ENCODE measurements at places on chromosomes 11 and 22.

DNA sequence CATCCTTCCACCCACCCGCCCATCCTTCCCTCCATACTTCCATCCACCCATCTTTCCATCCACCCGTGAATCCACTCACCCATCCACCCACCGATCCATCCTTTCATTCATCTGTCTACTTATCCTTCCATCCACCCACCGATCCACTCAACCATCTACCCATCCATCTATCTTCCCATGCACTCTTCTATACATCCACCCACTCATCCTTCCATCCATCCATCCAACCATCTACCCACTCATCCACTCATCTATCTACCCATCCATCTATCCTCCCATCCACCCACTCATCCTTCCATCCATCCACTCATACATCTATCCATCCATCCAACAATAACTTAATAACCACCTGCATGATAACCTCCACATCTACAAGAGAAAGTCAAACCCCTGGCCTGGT is 47.3 kb downstream of the WNT7B start:
- DNase-seq = no peak

DNA sequence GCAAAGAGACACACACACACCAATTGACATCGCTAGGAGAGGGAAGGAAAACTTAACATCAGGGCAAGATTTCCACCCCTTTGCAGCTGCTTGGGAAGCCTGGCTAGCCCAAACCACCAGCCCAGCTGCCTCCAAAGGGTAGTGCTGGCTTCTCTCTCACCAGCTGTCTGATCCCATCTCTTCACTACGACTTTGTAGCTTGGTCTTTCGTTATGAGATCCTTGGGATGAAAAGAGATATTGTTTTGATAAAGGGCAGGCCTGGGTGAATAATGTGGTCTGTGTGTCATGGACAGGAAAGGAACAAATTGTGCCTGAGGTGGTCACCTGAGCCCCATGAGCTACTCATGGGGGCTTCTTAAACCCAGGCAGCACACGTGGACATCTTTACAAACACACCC is 101.9 kb downstream of the ARL14EP start:
- no peak for DNase-seq

DNA sequence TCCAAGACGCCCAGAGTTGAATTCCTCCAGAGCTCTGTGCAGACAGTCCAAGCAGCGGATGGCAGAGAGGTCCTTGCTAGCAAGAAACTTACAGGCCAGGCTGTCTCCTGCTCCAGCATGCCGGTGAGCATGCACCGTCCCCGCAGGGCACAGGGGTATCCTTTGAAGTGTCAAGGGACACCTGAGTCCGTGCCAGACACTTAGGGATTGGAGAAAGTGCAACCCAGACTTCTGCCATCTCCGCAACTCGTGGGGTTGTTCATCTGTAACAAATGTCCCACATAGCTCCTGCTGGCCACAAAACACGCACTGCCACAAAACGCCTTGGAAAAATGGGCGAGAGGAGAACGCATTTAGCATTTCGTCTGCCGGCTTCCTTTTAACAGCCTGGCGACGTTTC is 13.3 kb downstream of the TSPO start:
- DNase-seq = no peak

DNA sequence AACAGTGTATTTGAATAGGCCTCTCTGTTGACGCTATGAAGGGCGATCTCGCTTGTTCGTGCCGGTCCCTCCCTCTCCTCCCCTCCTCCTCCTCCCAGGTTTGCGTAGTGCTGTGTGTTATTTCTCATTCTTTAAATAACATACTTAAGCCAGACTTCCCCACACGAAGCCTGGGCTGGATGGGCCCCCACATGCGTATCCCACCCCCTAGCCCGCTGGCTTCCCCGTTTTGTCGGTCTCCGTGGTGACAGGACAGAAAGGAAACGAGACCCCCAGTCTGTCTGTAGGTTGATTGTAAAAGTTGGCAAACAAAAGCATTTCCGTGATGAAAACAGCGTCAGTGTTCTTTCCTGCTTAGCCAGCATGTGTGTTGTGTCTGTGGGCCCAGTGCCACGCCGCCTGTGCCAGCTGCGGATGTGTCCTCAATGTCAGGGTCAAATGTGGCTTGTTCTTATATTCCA is 27.3 kb downstream of the FAM118A start:
- no peak for DNase-seq

DNA sequence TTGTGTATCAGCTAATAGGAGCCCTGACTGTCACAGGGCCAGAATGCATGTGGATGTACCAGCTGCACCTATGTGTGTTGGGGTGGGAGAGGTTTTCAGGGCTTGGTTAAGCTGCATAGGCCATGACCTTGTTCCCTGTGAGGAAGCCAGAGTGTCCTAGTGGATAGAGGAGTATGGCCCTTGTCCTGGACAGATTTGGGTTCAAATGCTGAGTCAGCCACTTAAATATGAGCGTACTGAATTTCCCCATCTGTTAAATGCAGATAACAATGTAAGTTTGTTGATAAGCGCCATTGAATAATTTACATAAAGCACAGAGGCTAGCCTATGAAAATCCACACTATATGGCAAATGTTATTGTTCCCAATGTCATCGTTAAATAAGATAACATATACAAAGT is 74.4 kb downstream of the PANX1 start:
- DNase-seq = no peak

DNA sequence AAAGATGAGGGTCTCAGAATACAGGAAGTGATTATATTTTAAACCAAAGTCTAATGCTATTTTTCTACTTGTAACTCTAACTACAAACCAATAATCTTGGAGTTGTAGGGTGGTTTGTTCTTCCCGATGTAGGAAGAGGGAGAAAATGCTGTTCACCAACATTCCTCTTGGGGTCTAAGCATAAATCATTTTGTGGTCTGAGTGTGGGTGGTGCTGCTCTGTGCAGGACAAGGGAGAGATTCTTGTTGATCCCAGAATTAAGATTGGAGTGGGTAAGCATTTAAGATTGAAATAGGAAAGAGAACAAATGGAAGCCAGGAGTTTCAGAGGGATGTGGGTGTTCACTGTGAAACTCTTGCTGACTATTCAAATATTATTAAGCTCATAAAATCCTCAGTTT is 38.6 kb upstream of the MMP13 start:
- no peak for DNase-seq

GRCh38 chr22:35660291-35661127 is 12.3 kb downstream of the APOL6 start:
- peak; percentile 32 for DNase-seq

GRCh38 chr11:62435846-62436660 is 17.2 kb downstream of the SCGB1A1 start:
- peak; percentile 30 for DNase-seq

- DNase-seq = no peak
These were observed 28.0 kb upstream of the OR8B8 start for GRCh38 chr11:124473476-124473875.

DNA sequence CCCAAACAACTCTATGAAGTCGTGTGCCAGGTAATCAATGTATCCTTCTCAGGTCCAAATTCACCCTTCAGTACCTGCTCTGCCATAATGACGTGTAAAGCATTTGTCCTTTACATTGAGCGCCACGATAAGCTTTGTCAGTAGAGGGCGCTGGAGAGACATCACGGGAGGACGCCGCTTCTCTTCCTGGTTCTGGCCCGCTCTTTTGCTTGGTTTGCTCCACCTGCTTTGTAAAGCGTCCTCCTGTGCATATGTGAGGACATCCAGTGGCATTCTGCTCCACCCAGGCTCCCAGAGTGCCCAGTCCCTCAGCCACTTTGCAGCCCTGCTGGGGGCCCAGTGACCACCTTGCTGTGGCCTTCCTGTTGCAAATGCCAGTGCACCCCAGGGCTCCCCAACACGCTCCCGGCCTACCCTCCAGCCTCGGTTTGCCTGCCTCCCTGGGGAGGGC is 61.1 kb downstream of the WT1 start:
- peak; percentile 64 for DNase-seq

- no peak for DNase-seq
These were observed 136.5 kb downstream of the WNT7B start for GRCh38 chr22:45840483-45840882.

GRCh38 chr11:106077609-106078455 is at the start of gene AASDHPPT:
Gene AASDHPPT, plus strand, starts transcription at chr11:106077662. Its CDS starts 49 bp downstream, at chr11:106077711.
- peak; percentile 39 for DNase-seq

DNA sequence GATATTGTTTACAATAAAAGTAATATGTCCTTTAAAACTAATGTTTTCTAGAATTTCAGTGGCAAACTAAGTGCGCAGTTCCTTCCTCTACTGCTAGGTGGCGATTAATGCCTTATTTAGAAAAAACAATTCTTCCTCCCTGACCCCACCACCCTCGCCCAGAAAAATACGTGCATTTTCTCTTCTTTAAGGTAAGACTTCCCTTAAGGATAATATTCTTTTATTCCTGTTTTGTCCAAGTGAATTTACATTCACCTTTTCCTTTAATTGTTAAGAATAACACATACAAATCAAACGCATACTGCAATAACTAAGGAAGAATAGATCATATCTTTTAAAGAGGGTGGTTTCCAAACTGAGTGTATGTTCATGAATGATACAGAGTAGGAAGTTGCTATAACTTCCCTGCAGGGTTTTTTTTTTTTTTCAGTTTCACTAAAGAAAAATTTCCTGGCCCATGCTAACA is 17.0 kb upstream of the PSMA1 start:
- DNase-seq = peak; percentile 68

DNA sequence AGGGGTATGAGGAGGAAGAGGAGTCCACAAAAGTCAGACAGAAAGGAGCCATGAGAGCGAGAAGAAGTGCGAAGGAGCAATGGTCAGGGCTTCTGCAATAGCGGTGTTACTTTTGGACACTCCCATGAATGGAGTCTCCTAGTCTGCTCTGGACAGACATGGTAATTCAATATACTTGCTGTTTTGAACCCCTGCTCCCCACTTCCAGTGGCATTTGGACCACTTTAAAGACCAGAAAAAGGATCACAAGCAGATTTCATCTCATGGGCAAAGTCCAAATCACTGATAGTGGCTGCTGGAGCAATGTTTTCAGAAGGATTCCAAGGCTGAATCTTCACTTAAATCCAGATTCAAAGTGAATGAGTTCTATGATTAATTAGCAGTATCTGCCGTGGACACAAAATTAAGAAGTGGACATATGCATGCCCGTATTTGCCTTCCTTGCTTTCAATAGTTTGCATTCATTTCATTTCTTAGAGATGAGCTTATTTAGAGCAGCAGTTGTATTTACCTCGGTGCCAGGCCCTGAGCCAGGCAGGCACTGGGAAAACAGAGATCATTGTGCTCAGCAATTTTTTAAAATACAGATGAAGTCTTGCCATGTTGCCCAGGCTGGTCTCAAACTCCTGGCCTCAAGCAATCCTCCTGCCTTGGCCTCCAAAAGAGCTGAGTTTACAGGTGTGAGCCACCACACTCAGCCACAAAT is 72.0 kb downstream of the SLC1A2 start:
- DNase-seq = no peak

GRCh38 chr11:1753929-1754305 is 3.5 kb upstream of the IFITM10 start:
- DNase-seq = no peak

- no peak for DNase-seq
These were observed 429.5 kb downstream of the TENM4 start for GRCh38 chr11:79011357-79011756.

DNA sequence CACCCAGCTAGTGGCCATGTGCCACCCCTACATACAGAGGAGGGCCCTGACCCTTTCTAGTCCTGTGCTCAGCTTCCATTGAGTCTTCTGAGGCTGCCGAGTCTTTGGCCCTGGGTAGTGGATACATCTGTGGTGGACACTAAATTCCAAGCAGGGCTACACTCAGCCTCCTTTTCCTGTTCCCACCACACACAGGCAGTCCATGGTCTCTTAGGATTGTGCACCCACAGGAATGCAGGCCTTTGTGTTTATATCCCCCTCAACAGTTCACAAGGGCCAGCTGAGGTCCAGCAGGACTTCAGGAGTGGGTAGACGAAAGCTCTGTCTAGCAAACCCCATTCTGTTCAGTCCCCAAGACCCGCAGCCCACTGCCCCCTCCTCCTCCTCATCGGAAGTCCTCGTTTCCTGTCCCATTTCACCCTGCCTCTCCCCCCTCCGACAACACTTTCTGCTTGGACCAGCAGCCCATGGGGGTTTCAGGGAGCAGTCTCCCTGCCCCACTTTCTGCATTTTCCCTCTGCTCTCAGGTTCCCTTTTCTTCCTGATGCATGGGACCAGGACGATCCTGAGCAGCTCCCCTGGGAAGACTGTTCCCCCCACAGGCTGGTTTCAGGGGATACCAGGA is 91.8 kb downstream of the SWAP70 start:
- no peak for DNase-seq

GRCh38 chr22:42797011-42797410 is 60.1 kb downstream of the ARFGAP3 start:
- peak; percentile 48 for DNase-seq

DNA sequence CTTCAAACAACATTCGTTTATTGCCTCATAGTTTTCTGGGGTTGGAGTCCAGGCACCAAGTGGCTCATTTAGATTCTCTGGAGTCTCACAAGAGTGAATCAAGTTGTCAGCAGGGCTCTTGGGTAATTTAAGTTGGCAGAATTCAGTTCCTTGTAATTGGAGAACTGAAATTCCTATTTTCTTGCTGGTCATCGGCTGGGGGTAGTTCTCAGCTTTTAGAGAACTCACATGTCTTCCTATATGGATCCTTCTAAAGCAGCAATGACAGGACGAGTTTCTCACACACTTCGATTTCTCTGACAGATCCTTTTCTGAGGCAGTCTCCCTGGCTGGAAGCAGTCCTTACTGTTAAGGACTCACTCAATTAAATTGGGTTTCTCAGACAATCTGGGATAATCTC is 17.3 kb upstream of the OOSP4B start:
- no peak for DNase-seq

DNA sequence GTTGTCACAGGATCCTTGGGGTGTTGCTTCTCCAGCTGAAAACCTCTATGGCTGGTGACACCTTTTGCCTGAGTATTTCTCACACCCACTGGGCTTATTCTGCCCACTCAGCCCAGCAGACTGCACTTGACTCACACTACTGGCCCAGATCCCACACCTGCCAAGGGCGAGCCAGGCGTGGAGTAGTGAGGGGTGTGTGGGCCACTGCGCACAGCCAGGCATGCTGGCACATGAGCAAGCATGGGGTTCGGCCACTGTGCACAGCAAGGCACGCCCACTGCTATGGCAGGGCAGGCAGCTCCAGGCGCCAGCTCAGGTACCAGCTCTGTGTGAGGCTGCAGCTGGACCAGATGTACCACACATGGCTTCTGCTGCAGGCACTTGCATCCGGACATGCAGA is 116.5 kb upstream of the MTNR1B start:
- no peak for DNase-seq

DNA sequence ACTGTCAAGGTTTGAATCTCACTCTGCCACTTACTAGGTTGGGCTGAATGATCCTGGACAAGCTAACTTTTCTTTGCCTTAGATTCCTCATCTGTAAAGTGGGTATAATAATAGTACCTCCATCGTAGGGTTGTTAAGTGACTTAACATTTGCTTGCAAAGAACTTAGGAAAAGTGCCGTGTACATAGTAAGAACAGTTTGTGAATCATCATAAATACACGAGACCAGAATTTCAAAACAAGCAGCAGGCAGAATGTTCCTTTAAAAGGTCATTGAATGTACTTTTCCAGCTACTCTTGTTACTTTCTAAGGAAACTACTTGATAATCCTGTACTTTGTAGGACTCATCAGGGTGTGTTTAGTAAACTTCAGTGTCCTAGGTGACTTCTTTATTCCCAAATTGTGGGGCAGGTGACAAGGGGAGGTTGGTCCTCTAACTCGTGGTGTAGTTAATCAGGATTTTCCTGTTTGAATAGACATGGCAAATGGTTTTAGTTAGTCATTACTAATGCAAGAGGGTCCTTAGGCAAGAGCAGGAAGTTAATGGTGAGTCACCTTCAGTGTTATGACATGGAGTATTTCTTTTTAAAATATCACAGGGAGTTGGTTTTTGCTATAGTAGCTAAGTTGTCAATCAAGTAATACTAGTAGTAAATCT is 67.9 kb downstream of the YAP1 start:
- peak; percentile 76 for DNase-seq

Data from suppressor macrophage treated with lipopolysaccharide for 4 hours (primary cell).